Effector memory CD4-positive, alpha-beta T cell (primary cell): ENCODE measurements at places on chromosomes 13 and 19.

DNA sequence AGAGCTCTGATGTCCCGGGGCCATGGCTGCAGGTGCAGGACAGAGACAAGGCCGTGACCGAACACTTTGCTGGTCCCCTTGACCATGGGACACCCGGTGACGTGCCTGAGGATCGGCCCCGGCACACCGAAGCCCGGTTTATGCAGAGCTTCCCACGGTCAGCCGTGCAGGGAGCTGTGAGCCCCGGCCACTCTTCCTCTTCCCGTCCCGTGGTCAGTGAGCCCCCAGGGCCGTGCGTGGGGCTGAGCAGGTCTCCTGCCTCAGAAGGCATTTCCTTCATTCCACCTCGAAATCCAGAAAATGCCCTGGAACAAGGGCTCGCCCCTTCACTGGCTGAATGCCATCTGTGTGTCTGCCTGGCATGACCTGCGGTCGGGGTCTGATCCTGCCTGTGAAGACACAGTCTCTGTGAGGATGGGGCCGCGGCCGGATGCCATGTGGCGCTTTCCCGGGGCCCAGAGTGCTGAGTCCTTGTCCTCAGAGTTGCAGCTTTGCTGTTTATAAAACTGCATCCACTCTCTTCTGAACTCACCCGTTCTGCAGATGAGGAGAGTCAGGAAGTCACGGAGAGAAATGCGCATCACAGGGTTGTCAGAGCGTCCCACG, 16.9 kb downstream of the MCF2L start:
- no peak for DNase-seq

DNA sequence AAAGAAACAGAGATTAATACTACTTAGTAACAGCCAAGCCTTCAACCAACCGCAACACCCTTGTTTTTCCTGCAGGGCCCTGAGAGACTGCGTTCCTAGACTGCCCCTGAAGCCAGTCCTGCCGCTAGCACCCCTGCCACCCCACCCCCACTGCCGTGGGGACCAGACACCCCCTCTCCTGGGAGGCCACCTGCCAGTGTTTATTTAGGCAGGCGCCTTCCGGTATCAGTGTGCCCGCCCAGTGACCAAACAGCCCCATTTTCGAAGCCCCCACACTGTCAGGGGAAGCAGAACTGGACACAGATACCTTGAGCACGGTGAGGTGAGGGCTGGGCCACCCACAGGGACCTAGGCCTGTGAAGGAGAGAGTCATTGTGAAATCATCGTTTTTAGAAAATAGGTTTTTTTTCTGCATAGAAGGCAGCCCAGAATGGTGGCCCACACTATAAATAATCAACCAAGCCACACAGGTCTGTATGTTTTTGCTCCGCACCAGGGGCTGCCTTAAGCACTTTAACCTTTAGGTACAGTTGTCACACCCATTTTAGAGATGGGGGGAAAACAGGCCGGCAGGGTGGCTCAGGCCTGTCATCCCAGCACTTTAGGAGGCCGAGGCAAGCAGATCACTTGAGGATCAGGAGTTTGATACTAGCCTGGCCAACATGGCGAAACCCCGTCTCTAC, 3.5 kb upstream of the TLE5 start:
- DNase-seq: no peak

DNA sequence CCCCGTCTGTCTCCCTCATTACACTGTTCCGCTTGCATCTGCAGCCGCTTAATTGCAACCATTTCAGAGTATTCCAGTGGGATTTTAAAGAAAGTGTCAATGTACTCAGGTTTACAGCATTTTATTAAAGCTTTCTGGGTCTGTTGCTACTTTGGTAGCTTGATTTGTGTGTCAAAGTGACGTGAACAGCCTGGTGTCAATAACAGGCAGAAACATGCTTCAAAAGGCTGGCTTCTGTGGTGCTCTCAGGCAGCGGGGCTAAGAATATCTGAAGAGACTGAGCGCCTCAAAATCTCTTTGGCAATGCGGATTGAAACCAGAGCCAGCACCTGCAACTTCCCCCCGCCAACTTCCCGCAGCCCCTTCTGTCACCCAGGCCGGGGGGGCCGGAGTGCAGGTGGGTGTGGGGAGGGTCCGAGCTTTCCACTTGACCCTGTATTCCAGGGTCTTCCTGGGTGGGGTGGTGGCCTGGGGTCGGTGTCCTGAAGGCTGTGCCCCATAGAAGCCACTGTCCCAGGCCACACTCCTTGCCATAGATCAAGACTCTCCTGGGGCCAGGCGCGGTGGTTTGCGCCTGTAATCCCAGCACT, 81.2 kb downstream of the KDM4B start:
- no peak for DNase-seq

DNA sequence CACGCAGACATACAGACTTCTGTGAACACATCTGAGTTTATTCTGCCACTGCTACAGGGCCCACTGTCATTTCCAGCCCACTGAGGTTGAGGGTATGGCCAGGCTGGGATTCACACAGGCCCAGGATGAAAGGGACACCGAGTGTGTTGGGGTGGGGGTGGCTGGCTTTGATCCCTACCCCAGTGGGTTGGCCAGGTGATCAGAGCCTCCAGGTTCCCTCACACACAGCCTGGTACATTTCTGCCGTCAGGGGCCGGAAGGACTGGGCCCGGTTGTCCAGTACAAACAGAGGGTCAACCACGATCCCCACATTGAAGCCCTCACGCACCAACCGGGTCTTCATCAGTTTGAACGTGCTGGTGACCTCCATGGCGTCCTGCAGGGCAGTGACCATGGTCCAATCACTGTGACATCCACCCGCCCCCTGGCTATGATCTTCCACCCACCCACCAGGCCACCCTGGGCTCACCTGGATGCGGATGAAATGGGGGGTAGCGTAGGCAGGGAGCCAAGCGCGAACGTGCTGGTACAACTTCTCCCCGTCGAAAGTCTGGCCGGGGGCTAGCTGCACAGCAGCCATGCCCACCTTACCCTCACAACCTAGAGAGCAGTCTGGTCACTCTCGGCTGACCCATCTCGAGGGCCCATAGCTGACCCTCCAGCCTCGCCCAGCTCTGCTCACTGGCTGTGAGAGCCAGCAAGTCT, 13.3 kb downstream of the SLC27A5 start:
- no peak for DNase-seq

DNA sequence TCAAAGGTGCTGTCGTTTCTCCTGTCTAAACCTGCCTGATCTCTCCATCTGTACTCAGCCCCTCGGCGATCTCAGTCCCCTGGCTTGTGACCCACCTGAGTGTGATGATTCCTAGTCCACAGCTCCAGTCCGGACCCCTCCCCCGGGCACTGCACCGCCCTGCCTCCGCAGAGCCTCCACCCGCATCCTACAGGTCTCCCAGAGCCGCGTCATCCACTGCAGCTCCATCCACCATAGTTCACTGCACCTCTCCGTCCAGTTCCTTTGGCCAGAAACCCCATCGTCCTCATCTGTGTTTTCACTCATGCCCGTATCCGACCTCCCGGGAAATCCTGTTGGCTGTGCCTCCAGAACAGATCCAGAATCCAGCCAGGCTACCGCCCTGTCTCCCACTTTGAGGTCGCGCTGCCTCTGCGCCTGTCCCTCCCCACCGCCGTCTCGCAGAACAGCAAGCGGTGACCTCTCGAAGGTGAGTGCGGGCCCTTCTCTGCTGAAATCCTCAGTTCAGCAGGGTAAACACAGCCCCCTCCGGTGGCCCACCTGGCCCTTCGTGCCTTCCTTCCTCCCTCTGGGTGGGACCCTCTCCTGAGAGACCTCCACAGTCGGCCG, 51.9 kb upstream of the MCF2L start:
- no peak for DNase-seq

- DNase-seq: peak; percentile 30
These were observed at the start of gene MARK4 for GRCh38 chr19:45250832-45251451. Gene MARK4, plus strand, starts transcription at chr19:45251271. Its CDS starts 318 bp downstream, at chr19:45251589.

- no peak for DNase-seq
These were observed 9.3 kb upstream of the IGFL3 start for GRCh38 chr19:46133777-46134241.

- no peak for DNase-seq
These were observed 59.0 kb downstream of the PTPRS start for GRCh38 chr19:5281588-5281987.

DNA sequence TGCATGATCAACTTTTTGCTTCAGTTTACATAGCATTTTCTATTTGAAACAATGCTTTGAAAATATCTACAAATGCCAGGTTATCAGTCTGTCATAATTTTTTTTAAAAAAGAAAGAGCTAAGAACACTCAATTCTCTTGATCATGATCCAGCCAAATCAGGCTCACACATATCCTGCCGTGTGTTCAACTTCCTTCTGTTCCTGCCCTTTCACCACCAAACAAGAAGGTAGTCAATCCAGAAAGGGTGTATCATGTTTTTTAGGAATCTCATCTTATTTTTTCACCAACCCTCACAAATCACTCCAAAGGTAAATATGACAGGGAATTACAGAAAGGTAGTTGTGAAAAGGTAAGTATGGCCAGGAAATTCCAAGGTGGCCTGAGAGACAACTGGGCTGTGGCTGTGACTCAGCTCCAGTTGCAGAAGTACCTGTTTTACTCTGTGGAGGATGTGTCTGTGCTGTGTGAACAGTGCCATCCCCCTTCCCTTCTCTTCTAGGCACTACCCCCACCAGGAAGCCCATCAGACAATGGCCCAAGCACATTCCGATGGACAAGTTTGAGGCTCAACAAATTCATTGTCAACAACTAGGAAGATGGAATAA, 138.8 kb upstream of the GJB6 start:
- DNase-seq: no peak

DNA sequence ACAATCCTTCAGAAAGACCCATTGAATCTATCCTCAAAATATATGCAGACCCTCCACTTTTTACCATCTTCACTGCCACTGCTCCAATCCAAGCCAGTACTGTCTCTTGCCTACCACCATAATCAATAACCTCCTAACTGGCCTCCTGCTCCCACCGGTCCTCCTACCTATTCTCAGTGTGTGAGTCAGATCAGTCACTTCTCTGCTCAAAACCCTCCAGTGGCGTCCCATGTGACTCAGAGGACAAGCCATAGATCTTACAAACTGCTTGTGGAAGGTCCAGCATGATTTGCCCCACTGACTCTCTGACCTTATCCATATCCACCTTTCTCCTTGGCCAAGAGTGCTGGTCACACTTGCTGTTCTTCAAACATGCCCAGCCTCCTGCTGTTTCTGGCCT, 23.4 kb upstream of the MBNL2 start:
- DNase-seq: no peak

- no peak for DNase-seq
These were observed 138.0 kb upstream of the IRS2 start for GRCh38 chr13:109924376-109924775.

GRCh38 chr13:110629735-110630134, 14.4 kb downstream of the NAXD start:
- DNase-seq: no peak

DNA sequence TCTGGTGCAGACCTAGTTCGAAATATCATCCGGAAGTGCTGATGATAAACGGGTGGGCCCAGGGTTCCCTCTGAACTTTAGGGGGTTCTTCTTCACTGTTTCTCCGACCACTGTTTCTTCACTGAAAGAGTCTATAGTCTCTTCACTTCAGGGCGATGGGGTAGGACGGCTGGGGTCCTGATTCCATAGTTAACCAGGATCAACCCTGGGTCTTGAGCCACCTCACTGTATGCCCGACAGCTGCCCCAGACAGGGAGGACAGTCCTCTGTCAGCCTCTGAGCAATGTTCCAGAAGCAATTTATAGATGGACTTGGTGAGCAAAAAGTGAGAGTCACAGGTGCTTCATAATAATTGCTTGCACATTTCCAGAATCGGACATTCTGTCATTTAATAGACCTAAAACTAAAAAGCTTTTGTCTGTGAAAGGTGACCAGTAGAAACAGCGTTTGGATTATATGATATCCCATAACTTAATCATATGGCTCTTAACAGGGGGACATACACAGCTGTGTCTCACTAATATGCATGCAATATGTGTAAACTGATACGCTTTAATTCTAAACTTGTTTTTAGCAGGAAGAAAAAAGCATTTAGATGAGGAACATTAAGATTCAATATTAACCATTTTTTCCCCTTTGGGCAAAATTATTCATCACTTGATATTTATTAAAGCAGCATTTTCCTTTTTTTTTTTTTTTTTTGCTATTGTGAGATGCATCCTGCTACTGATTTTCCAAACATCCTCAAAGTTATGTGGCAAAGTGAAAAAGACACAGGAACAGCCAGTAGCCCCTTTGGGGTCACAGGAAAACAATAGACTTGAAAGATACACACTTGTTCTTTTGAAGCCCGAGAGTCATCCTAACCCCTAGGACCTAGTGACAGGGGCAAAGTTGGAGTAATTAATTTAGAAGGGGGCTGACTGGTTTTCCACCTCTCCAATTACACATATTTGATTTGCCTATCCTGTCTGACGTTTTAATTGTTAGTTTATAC, 277.0 kb downstream of the ZNF536 start:
- DNase-seq: no peak

DNA sequence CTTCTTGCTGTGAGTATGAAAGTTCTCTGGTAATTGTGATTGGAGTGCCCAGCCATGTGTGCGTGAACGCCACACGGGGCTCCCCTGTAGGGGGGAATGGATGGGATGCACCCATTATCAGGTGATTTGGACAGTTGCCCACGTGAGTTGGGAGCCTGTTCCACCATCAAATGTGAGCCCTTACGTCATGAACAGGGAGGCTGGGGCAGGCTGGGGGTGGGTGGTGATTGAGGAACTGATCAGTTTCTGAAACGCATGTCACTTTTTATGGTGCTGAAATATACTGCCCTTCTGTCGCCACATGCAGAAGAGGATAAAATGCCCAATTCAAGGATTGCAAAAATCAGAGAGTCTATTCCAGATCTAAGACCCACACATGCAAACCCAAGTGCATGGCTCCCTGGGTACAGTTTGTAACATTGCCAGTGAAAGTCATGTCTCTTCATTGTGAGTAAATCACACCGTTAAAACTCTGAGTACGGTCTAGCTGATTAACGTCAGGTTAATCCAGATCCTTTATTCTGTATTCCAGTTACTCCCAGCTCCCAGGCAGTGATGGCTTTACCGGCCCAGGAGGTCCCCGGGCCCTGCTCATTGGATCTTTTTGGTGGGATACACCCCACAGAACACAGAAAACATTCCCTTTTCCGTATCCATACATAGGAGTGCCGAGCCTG, 90.2 kb downstream of the RAB20 start:
- DNase-seq: no peak

GRCh38 chr13:114243971-114244370, 9.3 kb downstream of the CDC16 start:
- DNase-seq: no peak

- DNase-seq: no peak
These were observed at the start of gene FREM2 for GRCh38 chr13:38686577-38687245. Gene FREM2, plus strand, starts transcription at chr13:38687077. Its CDS starts 268 bp downstream, at chr13:38687345.

- no peak for DNase-seq
These were observed 1.9 kb downstream of the NFKBID start for GRCh38 chr19:35898499-35898809.

DNA sequence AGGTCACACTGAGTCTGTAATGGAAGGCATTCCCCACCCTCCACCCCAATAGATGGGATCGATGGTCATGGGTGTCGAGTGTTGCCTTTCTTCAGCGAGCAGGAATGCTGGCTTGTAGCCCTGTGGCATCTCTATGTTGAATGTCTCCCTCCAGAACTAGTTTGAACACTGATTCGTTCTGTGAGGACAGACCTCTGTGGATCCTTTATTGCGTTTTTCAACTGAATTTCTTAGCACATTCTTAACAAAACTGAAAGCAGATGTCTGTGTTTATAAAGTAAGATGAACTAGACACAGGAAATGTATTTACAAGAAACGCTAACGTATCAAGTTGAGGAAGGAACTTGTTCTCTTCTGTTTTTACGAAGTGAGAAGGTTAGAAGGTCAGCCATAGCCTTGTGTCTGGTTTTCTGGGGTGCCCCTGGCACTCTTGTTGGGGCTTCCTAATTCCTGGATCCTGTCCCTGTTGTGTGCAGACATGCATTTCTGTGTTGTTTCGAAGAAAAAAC, 36.8 kb upstream of the TM9SF2 start:
- no peak for DNase-seq

- DNase-seq: no peak
These were observed 91.2 kb upstream of the FBXL3 start for GRCh38 chr13:77118134-77118533.
